Stimulated activated CD4-positive, alpha-beta T cell treated with anti-CD3 and anti-CD28 coated beads, Interleukin-15, amount 100 ng/mL, for 48 hours (primary cell): ENCODE measurements at places on chromosomes 1 and 21.

DNA sequence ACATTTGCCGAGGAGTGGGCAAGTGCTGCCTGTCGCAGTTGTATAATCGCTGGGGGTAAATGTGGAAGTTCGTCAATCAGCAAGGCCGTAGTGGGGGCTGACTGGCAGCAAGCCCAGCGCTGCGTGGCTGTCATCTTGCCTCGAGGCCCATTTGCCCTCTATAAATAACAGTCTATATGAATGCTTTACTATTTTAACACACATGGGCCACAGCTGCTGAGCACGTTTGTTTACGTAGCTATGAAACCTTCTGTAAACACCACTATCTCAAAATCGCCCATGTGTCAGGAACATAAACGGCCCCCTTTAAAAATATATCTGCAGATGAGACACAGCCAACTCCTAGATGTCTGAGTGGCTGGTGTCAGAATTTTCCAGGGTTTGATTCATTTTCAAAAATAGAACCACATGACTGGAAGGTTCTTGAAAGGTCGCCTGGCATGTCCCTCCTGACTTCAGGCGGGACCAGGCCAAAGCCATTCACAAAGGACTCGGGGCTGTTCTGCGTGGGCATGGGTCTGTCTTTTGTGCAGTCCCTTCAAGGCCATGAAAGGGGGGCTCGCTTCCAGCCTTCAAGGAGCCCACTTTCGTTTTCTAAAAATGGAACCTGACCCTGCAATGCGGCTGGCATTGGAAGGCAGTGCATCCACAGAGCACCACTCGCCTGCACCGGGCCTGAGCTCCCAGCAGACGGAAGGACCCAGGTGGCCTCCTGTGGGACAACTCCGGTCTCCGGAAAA lies 205.5 kb downstream of the KCNJ6 start:
- DNase-seq = no peak

- DNase-seq = no peak
Observed at GRCh38 chr1:207841901-207842300, 69.0 kb downstream of the CD34 start.

- DNase-seq = no peak
Observed at GRCh38 chr1:180425952-180426351, 76.4 kb downstream of the ACBD6 start.

DNA sequence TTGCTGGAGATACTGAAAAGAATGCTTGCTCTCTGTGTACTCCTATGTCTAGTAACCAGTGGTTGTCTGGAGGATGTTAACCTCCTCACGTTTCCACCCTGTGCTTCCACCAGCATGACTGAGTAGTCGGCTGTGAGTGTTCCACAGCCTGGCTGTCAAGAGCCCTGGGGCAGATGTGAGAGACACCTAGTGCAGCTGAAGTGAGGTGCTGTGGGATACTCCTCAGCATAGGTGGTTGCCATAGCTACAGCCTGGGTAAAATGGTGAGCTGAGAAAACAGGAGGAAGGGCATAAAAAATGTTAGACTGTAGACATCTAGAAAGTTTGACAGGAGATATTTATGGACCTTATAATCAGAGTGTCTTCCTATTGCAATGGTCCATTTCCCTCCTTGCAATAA lies 15.8 kb downstream of the IVL start:
- DNase-seq = no peak

- DNase-seq = no peak
Observed at GRCh38 chr1:174640783-174641182, 193.0 kb downstream of the GPR52 start.
